Hematopoietic multipotent progenitor cell treated with erythropoietin and hydrocortisone succinate and interleukin-3 and kit ligand, for 8 days (in vitro differentiated cells): ENCODE measurements at places on chromosomes 7 and 10.
A peak's percentile ranks its signal among the peaks of the same experiment; 100 is the strongest.

GRCh38 chr10:42880255-42880620, 97.6 kb downstream of the BMS1 start:
- no peak for DNase-seq

DNA sequence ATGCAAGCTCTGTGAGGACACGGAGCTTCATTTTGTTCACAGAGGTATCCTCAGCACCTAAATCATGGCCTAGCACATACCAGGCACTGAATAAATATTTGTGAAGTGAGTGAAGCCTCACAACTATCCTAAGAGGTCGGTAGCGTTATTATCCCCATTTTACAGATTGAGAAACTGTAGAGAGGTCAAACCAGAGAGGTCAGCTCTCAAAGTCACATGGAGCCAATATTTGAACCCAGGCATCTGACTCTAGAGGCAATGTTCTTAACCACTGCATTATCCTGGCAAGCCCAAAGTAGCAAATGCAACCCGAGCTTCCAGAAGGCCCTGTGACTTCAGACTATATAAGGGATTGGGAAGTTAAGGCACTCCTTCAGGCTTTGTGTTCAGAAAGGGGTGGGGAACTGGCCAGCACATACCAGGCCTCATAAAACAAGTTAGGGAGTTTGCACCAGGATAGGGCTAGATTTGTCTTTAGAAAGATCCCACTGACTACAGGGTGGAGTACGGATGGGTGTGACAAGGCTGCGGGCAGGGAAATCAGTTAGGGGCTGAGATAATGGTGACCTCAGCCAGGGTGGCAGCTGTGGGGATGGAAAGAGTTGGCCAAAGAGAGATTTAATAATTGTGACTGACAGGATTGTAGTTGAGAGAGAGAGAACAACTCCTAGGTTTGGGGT, 101.4 kb downstream of the TBXAS1 start:
- peak; percentile 72 for DNase-seq

- DNase-seq: no peak
Measured at GRCh38 chr10:12396093-12396492, 46.7 kb downstream of the CAMK1D start.

GRCh38 chr7:108335269-108335918, 120.8 kb downstream of the NRCAM start:
- no peak for DNase-seq

GRCh38 chr10:102354451-102354850, 41.1 kb upstream of the NFKB2 start:
- DNase-seq: no peak

- no peak for DNase-seq
Measured at GRCh38 chr10:78437998-78438906, 404.6 kb downstream of the RPS24 start.

GRCh38 chr10:26491934-26492333, 53.8 kb downstream of the APBB1IP start:
- no peak for DNase-seq

DNA sequence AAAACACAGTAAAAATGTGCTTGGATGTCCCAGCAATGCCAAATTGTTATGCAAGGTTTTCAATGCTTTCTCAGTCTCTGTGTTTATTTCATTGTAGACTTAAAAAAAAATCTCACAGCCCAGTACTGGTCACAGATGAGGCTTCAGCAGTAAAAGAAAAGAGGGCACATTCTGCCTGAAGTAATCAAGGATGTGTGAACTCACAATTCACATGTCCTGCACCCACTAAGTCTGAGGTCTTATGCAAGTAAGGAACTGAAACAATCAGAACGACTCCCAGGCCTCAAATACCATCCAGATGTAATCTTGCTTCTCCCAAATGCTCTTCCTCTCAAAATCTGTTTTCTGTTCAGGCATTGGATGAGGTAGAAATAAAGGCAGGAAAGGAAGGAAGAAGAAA, 33.7 kb downstream of the ADRB1 start:
- DNase-seq: no peak

DNA sequence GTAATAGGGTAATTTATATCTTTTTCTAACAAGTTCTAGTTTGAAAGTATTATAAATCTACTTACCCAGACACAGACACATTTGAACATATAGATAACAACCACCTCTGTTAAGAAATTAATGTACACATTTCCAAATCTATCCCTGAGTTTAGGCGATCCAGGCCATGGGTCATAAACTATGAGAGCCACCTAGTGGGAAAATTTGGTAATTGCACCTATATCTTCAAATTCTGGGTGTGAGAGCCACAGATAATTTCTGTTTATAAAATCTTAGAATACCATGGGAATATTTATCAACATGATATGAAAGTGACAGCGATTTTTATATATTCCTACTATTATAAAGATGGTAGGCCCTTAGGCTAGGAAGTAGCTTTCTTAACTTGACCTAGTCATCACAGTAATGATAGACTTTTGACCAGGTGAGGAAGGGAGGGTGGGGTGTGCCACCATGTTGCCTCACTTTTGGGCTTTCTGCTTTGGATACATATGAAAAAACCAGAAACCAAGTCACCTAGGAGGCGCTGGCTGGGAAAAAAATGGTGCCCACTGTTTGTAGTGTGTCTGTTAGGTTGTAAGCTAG, 8.0 kb upstream of the EPHA1 start:
- DNase-seq: peak; percentile 69

DNA sequence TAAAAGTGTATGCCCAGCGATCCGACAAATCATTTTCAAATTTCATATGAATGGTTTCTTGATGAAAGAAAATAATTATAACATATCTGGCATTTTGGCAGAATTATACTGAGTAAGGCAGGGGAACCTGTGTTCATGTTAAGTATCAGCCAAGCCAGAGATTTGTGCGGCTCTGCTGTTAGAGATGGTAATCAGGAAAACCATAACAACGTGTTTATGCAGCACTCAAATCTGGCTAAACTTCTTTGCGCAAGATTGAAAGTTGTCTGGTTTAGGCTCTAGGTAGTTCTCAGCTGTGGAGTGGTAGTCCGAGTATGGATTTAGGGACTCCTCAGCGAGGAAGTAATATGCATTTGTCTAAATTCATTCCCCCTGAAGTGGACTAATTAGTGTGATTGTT, 8.9 kb upstream of the CTBP2 start:
- DNase-seq: no peak
